ENCODE measurements at places on chromosomes 7 and 10.

DNA sequence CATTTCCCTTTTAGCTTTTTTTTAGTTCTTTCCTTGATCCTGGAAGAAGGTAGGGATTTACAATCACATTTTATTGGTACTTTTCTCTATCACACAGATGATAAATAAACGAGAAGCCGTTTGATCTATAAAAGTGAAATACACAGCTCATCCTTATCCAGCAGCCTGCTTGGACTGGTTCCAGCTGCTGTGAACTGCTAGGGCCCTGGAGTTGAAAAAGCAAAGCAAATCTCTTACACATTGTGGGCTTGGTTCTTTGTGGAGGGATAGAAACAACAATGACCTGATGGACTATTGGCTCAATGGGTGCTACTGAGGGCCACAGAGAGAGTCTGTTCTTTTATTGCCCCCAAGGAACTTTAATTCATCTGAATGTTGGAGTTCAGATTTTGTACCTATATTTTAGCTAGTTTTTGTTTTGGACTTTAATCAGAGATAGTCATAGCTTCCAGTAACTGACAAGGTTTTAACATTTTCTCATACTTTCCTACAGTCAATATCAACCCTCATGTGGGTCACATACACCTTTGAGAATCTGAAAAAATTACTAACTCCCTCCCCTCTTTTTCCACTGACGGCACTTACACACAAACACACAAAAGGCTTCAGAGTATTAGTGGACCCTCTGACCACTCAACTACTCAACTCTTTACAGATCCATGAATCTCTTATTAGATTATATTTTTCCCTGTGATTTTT, 91.6 kb upstream of the CCDC6 start:
- DNase-seq: no peak

GRCh38 chr10:58994226-58995057, 182.0 kb upstream of the PHYHIPL start:
- DNase-seq: no peak

DNA sequence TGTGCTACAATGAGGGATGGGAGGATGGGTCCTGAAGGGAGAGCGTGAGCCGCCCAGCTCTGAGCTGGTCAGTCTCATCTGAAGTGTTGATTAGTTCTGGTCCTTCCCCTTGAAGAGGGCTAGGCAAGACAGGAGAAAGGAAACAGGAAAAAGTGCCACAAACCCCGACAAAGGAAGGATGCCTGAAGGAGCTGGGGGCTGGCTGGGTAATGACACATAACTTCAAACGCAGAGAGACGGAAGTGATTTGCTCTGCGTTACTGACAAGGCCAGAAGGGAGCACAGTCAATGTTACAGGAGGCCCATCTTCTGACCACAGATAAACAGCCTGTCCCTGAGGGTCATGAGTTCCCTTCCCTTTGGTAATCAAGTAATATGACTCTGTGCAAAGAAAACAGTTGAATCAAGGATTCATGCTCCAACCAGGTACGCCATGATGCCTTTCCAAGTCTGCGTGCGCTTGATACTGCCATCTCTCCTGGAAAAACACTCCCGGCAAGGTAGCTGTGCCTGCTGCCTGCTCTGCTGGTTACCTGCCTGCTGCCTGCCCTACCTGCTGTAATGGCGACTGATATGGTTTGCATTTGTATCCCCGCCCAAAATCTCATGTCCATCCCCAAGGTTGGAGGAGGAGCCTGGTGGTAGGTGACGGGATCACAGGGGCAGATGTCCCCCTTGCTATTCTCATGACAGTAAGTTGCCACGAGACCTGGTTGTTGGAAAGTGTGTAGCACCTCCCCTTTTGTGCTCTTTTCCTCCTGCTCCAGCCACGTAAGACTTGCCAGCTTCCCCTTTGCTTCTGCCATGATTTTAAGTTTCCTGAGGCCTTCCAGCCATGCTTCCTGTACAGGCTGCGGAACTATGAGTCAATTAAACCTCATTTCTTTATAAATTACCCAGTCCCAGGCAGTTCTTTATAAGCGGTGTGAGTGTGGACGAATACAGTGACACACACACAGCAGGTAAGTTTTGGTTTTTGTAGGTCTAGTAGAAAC, 57.9 kb downstream of the GRB10 start:
- no peak for DNase-seq

GRCh38 chr7:28623863-28624262, 211.5 kb downstream of the CREB5 start:
- no peak for DNase-seq

DNA sequence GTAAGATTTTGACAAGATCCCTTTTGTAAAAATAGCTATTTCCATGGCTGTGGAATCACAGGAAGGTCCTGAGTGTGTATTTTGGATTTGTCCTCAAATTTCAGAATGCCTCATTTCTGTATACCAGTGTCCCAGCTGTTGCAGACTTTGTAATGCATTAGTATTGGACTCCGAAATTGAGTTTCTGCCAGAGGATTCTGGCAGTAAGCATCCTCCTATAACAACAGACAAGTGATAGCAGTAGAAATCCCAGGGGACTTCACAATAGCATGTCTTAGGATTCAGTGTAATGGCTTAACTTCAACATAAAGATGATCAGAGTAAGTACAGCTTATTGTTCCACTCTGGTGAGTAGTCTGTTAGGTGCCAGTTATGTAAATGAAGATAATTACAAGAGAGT, 104.6 kb downstream of the FOXP2 start:
- no peak for DNase-seq

DNA sequence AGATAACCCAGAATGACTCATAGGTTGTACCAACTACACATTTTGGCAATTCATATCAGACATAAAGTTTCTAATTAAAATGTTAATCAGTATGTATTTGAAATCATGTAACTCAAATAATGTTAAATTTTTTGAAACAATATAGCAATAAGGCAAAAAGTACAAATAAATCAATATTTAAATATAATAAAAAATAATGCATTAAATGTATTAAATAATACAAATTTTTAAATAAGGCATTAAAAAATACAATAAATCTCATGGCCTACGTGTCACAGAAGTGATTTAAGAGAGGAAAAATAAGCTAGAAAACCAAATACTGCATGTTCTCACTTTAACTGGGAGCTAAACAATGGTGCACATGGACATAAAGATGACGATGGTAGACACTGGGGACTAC, 9.1 kb downstream of the PON2 start:
- DNase-seq: no peak

DNA sequence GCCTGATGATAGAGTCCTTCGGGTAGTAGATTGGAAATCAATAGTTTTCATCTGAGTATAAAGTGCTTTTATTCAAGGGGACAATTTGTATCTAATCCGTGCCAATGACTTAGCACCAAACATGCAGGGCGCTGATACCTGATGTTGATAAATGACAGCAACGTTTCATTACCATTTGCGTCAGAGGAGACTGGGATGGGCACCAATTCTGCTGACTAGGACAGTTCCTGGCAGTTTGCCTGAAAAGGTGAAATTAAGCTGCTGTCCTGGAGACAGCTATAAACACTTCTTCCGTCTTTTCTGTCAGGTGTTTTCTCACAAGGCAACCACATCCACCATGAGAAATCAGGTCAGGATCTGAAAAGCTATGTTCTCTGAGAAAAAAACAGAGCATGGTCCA, 1136.4 kb downstream of the TYW1 start:
- DNase-seq: no peak

DNA sequence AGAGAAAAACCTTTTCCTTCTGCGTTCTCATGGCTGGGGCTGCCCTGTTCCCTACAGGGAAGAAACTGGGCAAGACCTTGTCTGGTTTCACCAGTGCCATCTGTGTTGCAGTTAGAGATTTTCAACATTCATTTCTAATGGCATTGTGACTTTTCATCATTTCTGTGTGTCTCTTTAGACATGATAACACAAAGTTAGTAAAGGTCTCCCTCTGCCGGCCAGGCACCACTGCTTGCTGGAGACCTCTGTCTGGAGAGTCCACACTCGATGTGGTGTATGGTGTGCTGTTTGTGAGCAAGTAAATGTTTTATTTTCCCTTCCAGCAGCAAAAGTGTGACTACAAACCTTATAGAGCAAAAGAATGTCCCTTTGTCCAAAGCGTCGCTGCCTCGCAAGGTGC, 213.5 kb downstream of the PAXIP1 start:
- DNase-seq: no peak

DNA sequence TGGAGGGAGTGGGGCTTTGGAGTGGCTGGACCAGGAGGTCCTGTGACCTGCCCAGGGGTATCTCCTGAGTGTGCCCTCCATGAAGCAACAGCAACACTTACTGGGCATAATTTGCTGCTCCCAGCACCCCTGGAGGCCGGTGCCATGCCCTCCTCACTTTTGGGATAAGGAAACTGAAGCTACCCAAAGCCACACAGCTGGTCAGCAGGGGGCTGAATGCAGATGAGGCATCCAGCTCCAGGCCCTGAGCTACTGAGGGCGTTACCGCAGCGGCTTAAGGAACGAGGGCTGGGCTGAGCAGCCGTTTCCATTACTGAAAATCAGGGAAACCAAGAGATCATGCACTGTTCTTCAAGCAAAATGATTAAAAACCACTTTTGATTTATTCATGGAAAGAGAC, 408.9 kb downstream of the GLRX3 start:
- DNase-seq: no peak

GRCh38 chr7:137667633-137668387, 179.0 kb downstream of the DGKI start:
- DNase-seq: no peak

DNA sequence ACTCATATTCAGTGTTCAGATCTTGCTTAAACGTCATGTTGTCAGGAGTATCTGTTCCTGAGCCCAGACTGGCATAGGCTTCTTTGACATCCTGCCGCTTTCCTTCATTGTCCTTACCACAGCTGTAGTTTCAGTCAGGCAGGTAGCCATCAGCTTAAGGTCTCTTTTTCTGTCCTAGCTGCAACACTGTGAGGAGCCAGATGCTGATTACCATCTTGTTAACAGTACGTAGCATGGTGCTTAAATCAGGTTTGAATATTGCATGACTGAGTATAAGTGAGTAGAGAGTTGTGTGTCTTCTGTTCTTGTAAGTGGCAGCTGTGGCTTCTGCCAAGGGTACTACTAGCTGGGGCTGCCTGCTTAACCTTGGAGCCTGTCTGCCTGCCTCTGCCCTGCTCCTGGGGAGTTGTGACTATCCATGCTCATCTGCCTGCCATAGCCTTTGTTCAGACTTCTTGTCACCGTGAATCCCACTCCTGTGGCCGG, 92.6 kb downstream of the MAPK8 start:
- DNase-seq: no peak

GRCh38 chr7:134690016-134690415, 43.4 kb downstream of the BPGM start:
- no peak for DNase-seq

- DNase-seq: no peak
These were observed 29.5 kb upstream of the PFKFB3 start for GRCh38 chr10:6173203-6173602.

- no peak for DNase-seq
These were observed 299.9 kb upstream of the HABP2 start for GRCh38 chr10:113252650-113253618.

DNA sequence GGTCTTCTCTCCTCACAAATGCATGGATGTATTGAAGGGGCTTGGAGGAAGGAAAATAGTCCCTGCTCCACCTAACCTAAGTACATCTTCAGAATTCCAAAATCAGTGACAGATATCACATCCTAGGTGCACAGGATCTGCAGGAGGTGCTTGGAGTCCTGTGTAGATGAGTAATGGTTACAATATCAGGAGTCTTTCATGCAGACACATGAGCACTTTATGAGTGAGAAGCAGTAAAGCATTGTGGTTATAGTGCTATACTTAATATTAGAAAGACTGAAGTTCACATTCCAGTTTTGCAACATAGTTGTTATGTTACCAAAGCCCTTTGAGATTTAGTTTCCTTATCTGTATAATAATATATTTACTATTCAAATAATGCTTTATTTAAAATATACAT, 516.7 kb downstream of the NEBL start:
- DNase-seq: no peak

- no peak for DNase-seq
These were observed 700 bp downstream of the SMC3 start for GRCh38 chr10:110568055-110568735.

DNA sequence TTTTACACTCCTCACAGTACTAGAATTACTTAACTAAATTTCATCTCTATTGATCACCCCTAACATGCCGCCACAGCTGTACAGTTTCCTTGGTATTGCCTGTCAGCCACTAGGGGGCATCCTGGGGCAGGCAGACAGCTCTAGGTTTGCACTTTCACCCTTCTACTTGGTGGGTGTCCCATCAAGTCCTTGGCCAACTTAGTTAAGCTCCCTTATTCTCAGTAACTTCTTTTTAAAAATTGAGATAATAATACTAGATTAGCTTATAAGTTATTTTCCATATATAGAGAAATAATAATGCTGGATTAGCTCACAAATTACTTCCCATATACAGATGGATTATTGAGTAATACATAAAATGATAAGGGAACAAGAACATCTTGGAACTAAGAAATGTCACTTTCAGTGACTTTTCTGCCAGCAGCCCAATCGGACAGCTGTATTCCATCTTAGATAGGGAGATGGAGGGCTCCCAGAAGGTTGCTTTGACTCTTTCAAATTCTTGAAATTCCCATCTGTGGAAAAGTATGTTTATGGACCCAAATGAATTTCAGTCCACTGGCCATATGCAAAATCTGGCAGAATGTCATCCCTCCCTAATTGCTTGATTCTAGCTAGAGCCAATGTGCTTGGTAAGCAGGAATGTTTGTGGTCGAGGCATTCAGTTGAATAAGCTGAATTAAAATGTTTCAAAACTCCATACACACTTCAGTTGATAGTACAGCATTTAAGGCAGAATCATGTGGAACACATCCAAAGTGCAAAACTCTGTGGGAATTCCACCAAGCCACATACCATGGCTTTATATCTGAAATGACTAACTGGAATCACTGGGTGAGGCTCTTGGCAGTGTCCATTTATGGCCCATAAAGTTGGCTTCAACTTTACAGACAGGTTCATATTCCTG, 309.7 kb downstream of the CSTF2T start:
- DNase-seq: no peak

DNA sequence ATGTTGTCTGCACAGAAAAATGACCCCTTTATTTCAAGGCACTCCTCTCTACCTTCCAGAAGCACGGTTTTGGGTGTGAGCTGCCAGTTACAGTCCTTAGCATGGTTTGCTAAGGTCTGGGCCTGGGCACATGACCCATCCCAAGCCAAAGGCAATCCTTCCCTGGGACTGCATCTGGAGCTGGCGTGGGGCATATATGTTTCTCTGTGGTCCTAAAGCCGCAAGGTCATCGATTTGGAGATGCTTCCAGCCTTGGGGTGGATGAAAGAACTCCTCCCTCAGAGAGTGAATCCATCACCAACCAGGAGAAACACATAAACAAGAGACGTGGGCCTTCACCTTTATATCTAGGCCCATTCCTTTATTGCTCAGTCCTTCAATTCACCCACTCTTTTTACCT, 50.1 kb upstream of the IGFBP3 start:
- no peak for DNase-seq

DNA sequence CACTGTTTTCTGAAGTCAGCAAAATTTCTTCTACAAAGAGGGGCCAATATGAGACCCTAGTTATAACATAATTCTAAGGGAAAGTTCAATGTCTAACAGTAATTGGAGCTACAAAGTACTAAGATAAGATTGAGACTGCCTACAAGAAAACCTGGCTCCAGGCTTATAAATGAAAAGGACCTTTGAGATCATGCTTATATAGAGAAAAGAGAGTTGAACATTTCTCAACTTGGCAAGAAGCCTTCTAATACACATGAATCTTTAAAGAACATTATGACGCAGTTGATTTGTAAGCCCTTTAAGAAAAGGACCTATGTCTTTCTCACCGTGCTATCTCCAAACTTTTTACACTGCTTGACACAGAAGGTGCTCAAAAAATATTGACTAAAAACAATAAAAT, 87.9 kb downstream of the TPK1 start:
- DNase-seq: no peak

- DNase-seq: no peak
These were observed 859.0 kb upstream of the AUTS2 start for GRCh38 chr7:68739306-68739705.

Data from stimulated activated CD4-positive, alpha-beta T cell treated with anti-CD3 and anti-CD28 coated beads, Interleukin-1b, Interleukin-23, amount 100 ng/mL, for 1 hour (primary cell).